ENCODE measurements at places on chromosomes 4 and X.

DNA sequence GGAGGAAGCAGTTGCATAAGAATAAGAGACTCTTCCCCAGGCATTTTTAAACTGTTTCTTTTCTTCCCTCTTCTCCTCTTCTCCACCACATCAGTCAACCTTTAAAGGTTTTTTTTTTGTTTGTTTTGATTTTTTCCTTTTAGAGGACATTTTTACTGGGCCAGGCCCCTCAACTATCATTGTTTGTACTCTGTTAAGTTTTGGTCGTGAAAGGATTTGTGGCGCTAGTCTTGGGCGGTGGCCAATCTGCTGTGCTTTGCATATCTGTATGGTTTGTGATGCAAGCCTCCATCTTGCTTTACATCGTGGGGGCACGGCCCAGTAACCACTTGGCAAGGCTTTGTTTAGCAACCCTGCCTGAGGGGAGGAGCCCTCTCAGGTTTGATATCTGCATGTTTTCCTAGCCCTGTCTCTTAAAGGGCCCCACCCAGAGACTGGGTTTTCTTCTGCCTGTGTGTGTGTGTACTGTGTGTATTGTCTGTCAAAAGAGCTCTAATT, 101.9 kb upstream of the SLITRK2 start:
- no peak for DNase-seq

GRCh38 chrX:107701493-107702121, 73.3 kb downstream of the PRPS1 start:
- no peak for DNase-seq

DNA sequence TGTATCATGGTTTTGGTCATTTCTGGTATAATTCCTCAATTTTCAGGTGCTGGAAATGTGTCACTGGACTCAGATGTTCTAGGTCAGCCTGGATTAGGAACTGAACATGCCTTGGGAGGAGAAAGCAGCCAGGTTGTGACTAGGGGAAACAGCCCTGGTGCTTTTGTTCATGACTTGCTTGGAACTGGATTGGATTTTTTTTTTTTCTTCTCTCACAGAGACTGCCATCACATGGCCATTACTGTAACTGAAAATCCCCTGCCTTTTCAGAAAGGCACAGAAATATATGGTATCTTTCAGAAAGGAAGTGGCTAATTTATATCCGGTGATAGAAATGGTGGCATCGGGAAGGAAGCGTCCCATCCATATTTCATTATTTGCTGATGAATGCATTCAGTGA, 34.6 kb downstream of the SEPTIN11 start:
- no peak for DNase-seq

- DNase-seq = no peak
Observed at GRCh38 chr4:93342738-93343137, 485.8 kb upstream of the ATOH1 start.

DNA sequence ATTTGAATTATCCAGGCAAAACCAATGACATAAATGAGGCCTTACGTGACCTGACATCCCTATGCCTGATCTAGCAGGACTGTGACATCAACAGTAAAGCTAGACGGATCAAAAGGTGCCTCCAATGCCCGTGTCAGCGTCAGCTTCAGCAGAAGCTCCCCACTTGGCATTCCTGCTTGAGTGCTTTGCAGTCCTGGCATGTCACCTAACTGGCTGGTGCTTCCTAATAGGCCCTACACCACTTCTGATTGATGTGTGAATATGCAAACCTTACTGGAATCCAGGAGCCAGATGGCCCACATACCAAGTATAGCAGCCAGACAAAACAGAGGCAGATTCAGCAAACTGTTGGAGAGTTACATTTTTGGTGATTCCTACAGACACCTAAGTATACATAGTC, 224.2 kb downstream of the DMD start:
- no peak for DNase-seq

- DNase-seq = no peak
Observed at GRCh38 chr4:26525136-26525770, 35.0 kb upstream of the CCKAR start.

- no peak for DNase-seq
Observed at GRCh38 chr4:88143504-88143903, 14.9 kb downstream of the ABCG2 start.

- no peak for DNase-seq
Observed at GRCh38 chrX:153735274-153735673, 10.6 kb downstream of the ABCD1 start.

GRCh38 chrX:110284159-110284558, 33.7 kb downstream of the AMMECR1 start:
- DNase-seq = no peak

DNA sequence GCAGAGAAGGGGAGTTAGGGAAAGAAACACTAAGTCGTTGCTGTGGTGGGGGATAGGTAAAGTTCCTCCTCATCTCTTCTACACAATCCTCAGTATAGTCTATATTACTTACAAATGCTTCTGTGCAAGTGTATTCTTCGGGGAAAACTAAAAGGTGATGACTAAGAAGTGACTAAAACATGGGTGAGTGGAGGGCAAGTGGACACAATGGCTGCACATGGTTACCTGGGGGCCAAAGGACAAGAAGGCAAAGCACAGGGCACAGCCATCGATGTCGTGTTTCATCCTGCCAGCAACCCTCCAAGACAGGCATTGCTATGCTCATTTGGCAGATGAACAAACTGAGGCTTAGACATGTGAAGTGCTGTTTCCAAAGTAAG, 35.5 kb upstream of the CCKAR start:
- no peak for DNase-seq

DNA sequence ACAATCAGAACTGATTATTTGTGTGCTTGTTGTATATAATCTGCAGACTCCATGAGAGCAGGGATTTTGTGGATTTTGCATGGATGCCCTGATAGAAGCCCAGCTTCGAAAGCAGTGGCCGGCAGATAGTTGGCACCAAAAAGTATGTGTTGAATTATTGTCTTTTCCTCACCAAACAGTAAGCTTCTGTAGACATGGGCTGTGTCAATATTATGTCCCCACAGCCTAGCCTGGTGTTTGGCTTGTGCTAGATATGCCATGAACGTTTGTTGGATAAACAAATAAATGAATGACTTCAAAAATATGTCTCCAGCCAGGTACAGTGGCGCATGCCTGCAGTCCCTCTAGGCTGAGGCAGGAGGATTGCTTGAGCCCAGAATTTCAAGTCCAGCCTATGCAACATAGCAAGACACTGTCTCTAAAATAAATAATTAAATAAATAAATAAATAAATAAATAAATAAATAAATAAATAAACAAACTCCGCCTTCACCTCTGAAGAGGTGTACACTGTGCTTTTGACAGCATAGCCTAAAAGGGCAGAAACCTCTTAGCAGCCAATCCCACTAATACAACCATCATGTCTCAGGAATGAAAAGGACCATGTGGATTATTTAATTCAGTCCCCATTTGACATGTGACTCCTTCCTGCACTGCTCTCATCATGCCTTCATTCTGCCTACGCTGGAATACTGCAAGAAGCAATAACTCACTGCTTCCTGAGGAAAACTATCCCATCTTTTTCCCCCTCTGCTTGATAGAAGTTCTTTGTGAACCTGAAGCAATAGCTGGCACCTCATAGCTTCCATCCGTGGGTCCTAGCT, 335.2 kb downstream of the FBXW7 start:
- DNase-seq = no peak

GRCh38 chr4:151887816-151888180, 127.0 kb upstream of the GATB start:
- DNase-seq = no peak

GRCh38 chr4:11497212-11497806, 68.6 kb upstream of the HS3ST1 start:
- DNase-seq = no peak

DNA sequence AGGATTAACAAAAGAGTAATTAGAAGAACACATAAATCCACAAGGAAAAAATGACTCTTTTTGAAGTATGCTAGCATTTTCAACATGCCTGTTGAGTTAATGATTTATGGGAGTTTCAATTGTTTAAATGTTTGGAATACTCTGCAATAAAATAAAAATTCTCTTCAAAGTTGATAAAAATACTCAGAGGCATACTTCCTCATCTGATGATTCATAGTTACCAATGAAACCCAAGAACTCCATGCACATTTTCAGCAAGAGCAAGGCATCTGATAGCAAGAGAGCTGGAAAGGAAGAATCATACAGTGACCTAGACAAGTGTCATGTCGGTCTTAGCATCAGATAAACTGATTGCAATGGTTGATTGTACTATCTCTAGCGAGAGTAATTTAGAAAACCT, 443.7 kb upstream of the ATOH1 start:
- DNase-seq = no peak

GRCh38 chr4:76955182-76955581, 5.6 kb downstream of the SEPTIN11 start:
- DNase-seq = no peak

GRCh38 chrX:115957862-115958490, 212.6 kb upstream of the AGTR2 start:
- no peak for DNase-seq

- no peak for DNase-seq
Observed at GRCh38 chr4:159551281-159551680, 448.4 kb downstream of the RAPGEF2 start.

DNA sequence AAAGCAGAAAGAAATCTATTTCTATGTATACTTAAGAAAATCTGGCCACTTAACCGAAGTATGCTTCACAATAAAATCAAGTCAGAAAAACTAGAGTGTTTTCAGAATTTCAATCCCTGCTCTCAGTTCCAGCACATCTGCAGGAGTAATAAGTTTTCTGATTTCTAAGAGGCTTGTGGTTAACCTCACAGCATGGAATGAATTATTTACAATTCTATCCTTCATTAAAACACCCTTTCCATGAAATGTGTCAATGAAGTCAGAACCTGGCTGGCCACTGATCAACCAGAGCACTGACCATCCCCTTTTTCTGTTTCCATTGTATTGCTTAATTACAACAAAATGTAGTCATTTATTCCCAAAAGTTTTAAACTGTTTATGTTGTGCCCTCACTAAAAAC, 781.4 kb upstream of the INTU start:
- DNase-seq = no peak

GRCh38 chr4:17447675-17448298, 64.1 kb downstream of the QDPR start:
- no peak for DNase-seq

- DNase-seq = no peak
Observed at GRCh38 chrX:155995321-155995875, 2.1 kb upstream of the IL9R start.

DNA sequence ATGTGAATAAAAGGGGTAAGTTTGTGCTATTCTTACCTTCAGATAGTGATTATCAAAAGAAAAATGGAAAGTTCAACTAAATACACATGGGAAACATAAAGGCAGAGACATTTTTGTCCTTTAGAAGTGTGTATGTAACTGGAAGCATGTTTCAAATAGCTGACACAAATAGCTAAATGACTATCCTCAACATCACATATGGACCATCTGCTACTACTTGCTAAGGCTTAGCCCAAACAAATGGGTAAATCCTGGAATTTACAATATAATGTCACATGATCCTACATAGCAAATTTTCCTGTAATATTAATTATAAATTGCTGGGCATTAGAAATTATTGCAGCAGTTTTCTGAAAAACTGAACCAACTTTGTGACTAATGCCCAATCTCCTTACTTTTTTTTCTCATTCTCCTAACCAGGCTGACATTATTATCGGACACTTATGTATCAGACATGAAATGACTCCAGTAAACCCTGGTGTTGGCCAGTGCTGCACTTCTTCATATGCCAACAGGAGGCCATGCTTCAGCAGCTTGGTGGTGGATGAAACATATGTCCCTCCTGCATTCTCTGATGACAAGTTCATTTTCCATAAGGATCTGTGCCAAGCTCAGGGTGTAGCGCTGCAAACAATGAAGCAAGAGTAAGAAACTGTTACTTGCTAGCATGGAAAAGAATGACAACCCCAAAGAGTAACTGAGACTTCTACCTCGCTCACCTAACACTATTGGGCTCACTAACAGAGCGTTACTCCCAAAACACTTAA, 16.1 kb downstream of the AFP start:
- no peak for DNase-seq

DNA sequence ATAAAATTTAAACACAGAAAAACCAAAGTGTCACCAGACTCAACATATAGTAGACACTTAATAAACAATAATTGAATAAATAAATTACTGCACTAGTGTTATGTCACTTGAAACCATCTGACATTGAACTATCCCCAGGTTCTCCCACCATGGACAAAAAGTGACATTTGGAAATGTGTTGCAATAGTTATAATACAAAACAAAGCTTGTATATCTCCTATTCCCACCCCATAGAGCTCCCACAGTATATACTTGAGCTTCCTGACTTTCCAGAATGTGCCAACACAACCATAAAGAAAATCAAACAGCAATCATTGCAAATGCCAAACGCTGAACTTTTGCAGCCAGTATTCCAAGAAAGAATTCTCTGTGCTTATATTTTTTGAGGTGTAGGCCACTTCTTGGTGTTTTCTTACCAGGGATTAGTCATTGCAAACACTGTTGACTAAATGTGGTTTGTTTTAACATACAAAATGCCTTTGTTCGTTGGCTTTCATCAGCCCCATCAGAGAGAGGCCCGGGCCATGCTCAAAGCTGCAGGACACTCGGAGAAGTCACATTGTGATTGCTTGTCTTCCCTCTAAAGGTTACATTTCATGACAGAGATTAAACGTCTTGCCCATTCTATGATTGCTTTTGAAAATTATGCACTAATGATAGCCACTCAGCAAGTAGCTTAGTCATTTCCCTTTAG, 33.8 kb downstream of the PPARGC1A start:
- no peak for DNase-seq

DNA sequence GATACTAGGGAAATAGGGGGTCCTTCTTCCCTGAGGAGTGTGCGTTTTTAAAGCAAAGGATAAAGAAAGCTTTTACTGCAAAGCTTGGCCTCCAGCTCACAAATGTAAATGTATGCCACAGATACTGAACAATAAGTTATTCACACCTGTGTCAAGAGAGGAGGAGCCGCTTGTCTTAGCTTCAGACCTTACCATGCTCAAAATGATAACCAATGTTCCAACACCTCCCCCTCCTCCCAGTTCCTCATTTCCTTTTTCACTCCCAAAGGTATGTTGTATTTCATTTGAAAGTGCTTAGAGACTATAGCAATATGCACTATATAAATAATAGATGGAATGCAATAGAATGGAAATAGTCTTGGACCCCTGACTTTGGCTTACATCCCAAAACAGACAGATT, 47.0 kb upstream of the RAPGEF2 start:
- DNase-seq = no peak

DNA sequence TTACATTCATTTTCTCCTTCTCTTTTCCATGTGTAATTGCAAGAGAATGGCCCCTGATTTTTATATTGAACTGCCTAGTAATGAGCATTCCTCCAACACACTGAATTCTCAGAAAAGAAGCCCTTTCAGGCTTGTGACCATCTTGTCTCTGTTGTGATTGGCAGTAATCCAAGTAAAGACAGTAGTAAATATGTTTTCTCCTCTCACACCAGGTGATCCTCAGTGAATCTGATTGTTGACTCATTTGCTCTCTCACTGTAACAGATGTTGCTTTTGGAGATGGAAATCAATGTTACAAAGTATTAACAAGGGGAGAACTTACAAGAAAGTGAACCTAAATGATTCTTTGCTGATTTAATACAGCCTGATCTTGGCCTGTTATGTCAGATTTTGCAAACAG, 271.0 kb downstream of the AFF2 start:
- no peak for DNase-seq

Data from vagina (tissue), 2 donors.